ENCODE measurements at places on chromosomes 3 and 15. TPM values are rescaled to one million over a fixed set of nuclear protein-coding genes. Genes with fewer than 3 reads are reported as not detected.

P2RY12 gene
- total RNA-seq: 0.35 TPM

CD86 gene
- total RNA-seq: not detected

SOX14 gene
- not detected for total RNA-seq

MAP6D1 gene
- 0.90 TPM for total RNA-seq

HIGD2B gene
- total RNA-seq: not detected

KLF15 gene
- total RNA-seq: 2.6 TPM

CCRL2 gene
- total RNA-seq: not detected

All from smooth muscle cell of the coronary artery (primary cell).